GM12892 (cell line): ENCODE measurements at places on chromosomes 13 and 19.

DNA sequence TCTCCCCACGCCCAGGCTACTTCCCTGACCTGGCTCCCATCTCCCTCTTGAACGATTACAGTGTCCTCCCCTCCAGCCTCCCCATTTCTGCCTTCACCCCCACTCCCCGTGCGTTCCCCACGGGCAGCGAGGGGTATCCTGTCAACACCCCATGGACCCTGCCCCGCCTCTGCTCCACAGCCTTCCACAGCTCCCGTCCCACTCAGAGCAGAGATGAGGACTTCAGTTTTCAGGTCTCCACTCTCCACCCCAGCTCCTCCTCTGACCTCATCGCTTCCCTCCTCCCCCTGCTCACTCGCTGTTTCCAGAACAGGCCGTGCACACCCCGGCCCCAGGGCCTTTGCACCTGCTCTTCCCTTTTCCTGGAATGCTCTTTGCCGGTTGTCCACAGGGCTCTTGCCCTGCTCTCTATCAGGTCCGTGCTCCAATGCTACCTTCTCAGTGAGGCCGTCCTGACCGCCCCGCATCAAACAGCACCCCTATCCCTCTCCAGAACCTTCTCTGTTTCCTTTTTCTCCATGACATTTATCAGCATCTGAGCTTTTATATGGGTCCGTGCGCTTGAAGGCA is 15.0 kb downstream of the LRRC4B start:
- DNase-seq = no peak

DNA sequence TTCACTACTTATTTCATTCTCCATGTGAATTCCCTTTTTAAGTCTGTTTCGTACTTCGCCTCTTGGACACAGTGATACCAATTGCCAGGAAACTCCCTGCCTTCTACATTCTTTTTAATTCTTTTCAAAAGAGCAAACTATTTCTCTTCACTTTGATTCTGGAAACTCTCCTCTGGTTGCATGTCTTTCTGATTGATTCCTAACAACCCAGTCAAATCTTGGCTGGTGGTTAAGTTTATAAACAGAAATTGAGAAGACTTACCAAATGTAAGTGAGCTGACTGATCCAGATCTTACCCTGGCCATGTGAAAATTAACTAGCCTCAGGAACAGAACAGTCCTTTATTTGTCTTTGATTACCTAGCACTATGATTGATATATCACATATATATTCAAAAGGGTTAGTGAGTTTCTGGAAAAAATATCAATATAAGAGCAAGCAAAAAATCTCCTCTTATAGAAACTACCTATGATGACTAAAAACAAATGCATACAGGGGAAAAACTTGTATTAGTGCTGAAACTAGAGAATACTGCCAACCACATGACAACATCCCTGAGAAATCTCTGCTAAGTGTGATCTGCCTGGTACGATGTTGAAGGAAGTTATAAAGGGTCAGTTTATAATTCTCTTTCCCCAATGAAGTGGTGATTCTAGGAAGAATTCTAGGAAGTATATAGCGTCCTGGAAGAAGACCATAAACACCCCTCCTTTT is 152.6 kb upstream of the HTR2A start:
- DNase-seq = no peak

- DNase-seq = no peak
Observed at GRCh38 chr13:76503766-76504165, 382.4 kb downstream of the KCTD12 start.

DNA sequence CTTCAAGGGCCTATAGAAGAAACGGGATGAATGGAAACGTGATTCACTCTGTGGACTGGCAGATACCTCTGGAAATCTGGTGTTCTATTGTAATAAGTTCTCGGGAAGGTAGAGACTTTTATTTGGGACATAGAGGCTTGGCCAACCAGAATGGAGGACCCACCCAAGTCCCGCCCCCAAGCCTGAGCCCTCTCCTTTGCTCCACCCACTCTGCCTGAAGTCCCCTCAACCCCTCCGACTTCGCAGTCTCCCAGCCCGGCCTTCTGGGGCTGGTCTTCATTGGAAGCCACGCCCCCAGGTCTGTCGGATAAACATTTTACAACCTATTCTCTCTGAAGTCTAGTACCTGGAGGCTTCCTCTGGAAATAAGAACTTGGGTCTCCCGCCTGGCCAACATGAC is 16.9 kb downstream of the FBXL12 start:
- no peak for DNase-seq

- DNase-seq = no peak
Observed at GRCh38 chr13:47277774-47278173, 380.9 kb upstream of the HTR2A start.

DNA sequence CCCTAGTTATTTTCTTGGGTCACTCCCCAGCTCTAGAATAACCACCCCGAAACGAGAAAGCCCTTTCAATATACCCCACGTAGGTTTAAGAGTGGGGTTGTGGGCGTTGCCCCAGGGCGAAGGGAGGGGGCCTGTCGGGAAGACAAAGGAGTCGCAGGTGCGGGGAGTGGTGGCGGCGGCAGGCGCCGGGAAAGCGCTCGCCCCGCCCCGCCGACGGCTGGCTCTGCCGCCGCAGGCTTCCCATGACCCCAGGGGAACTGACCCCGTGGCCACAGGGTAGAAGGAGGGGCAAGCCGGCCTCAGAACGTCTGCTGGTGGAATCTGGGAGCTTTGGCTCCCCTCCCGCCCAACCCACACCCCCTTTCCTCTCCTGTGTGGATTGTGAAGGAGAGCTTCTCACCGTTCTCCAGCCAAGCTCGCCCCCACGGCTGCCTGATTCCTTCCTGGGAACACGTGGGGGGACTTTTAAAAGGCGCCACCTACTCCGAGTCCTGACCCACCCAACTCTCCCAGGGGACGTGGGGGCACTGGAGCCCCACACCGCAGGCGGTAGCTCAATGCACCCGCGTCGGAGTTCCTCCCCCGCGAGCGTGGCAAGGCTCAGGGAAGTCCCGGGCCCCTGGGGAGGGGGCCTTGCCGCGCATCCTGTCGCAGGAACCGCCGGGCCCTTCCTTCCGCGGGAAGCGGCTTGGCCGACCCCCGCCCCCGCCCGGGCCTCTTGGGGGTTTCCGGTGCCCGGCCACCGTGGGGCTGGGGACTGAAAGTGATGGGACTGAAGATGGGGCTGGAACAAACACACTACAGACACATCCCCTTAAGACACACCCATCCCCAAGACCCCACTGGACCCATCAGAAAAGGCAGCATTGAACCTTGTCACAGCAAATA is 5.5 kb downstream of the IER2 start:
- DNase-seq = no peak

GRCh38 chr13:66037096-66037495 is 1193.0 kb downstream of the PCDH9 start:
- DNase-seq = no peak

GRCh38 chr13:111117961-111118360 is 2.9 kb downstream of the ARHGEF7 start:
- no peak for DNase-seq
